Activated naive CD4-positive, alpha-beta T cell treated with Interleukin-2 at 50 U/mL for 16 hours (primary cell): ENCODE measurements at places on chromosomes 5 and 9.

- no peak for DNase-seq
Measured at GRCh38 chr9:84271921-84272556, 68.5 kb downstream of the SLC28A3 start.

GRCh38 chr9:86405926-86406325, 51.7 kb upstream of the TUT7 start:
- peak; percentile 5 for DNase-seq

DNA sequence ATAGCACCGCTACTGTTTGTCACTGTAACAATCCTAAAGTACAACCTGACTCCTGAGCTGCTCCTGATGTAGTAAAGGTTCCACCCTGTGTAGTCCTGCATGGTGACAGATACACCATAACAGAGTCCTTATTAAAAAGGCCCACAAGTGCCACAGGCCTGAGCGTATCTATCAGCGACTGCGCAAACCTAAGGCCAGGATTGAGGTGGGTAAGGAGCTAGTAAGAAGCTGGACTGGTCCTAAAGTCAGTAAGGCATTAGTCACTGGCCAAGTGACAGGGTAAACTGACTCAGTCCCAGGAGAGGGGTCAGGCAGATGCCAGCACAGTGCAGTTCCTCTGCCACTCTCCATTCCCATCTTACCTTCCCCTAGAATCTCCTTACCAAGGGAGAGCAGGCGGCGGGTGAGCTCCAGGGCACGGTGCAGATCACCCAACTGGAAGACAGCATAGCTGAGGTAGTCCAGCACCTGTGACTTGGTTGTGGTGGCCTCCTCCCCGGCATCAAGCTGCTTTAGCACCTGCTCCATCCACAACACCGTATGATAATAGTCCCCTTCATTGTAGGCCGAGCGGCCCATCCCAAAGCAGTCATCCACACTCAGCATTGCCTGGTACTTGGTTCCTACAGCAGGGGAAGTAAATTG, 17.6 kb downstream of the P4HA2 start:
- DNase-seq = no peak

DNA sequence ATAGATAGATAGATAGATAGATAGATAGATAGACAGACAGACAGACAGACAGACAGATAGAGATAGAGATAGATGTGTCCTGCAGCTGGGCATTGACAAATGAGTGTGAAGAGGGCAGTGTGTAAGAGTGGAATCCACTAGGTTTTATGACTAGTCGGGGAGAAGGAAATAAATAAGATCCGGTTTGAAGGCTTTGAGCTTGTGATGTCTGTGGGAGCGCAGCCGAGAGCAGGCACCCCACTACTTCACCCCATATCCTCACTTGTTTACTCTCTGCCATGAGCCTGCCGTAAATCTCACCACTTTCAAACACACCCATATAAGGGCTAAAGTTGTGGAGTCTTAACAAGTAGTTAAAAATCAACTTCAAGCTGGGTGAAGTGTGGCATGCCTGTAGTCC, 1.4 kb upstream of the SUSD1 start:
- peak; percentile 23 for DNase-seq

DNA sequence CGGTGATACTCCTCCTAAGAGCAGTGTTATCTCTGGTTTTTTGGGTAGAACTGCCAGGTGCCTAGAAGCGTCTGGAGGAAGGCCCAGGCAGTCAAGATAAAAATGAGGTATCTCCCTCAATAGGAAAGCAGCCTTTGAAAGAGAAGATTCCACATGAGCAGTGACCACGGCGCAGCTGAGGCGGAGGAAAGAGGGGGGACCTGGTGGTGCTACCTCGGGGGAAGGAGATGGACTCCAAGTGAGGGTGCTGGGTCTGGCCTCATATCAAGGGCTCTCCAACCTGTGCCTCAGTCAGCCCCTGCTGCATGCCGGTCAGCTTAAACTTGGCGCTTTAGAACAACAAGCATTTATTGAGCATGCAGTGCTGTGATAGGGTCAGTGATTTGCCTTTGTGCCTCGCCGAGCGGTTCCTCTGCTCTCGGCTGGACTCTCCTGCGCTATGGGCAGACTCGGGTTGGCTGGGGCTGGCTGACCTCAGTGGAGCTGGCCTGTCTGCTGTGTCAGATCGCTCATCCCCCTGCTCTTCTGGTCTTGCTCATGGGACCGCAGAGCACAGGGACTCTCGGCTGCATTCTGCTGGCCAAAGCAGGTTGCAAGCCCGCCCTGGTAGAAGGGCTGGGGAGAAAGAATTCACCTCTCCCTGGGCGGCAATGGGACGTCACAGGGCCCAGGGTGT, 121.1 kb upstream of the IRX4 start:
- no peak for DNase-seq
